NCI-H345 (cell line): ENCODE measurements at places on chromosomes 13 and 19.

DNA sequence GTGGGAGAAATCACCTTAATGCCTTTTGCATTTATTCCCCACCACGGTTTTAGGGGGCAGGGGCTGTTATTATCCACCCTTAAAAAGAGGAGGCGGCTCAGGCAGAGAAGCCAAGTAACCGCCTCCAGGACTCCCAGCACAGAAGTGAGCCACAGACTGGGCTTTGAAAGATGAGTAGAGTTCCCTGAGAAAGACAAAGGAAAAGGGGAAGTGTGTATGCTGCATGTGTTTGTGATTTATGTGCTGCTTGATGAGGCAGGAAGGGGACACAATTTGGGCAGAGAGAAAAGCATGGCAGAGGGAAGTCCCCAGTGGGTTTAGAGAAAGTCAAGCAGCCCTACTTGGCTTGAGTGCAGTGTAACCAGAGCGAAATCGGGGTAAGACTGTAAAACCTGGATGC lies 85.0 kb downstream of the DOCK9 start:
- no peak for DNase-seq

DNA sequence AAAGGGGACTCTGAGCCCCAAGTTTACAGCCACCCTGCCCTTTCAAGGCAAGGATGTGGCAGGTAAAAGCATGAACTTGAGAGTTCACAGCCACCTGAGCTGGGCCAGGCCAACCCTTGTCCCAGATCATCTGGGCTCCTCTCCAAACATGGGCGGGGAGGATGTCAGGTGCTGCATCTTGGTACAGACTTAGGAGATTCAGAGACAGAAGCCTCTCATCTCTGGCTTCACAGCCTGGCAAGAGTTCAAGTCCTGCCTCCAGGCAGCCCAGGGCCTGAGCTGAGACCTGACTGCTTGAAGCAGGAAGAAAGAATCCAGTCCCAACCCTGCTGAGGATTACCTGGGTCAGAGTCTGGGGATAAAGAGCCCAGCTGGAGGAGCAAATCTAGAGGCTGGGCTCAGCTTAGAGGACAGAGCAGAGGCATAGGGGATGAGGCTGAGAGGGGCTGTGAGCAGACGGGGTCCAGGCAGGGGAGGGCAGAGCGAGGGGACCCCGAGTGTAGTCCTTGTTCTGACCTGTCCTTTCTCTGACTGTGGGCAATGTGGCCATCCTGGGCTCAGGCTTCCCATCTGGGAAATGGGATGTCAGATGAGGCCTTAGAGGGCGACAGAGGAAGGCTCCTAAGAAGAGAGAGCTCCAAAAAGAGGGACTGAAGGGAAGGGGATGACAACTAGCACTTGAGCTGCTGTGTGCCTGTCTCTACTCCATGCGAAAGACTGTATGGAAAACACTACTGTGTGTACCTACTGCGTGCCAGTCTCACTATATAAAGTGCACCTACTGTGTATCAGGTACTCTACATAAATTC lies 6.6 kb upstream of the OR10H5 start:
- DNase-seq, result no peak

DNA sequence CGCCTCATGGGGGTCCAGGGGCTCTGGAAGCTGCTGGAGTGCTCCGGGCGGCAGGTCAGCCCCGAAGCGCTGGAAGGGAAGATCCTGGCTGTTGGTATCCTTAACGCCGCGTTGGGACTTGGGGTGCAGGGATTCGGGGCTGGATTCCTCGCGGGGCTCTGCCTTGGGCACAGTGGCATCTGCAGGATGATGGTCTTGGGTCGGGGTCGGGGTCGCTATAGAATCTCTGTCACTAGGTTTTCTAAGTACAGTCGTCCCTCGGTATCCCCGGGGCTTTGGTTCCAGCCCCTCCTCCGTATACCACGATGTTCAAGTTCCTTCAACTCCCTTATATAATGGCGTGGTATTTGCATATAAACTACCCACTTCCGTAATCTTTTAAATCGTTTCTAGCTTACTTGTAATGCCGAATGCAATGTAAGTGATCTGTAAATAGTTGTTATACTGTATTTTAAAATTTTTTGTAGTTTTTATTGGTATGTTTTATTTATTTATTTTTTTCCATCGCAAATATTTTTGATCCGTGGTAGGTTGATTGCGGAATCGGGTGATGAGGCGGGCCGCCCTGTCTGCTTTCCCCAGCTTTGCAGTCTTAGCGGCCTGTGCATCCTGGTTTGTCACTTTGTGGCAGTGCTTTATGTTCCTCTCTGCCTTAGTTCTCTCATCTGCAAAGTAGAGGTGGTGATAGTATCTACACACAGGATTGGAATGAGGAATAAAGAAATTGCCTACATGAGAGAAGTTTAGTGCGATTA lies 606 bp downstream of the ERCC5 start:
- DNase-seq, result peak; percentile 25

- DNase-seq, result no peak
Observed at GRCh38 chr13:86795858-86796257, 875.3 kb upstream of the SLITRK5 start.

GRCh38 chr13:74067818-74068217 lies 66.4 kb downstream of the KLF12 start:
- DNase-seq, result no peak

DNA sequence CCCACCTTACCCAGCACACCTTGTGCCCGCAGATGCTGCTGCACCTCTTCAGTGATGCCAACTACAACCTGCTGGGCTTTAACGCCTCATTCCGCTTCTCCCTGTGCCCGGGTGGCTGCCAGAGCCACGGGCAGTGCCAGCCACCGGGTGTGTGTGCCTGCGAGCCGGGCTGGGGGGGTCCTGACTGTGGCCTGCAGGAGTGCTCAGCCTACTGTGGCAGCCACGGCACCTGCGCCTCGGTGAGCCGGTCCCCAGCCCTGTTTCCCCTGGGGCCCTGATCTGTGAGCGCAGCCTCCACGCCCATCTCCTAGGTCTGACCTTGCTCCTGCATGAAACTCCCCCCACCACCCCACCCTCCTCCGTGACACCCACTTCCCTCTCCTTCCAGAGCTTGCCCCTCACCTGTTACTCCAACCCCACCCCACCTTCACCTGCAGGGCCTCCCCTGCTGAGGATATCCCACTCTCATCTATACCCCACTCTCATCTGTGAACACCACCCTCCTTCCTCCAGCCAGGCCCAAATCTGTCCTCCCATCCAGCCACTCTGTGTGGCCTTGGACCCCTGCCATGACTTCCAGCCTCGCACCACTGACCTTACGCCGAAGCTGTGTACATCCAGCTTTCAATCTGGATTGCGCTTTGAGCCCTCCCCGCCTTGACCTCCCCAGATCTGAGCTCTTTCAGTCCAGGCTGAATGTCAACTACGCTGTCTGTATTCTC lies 8.7 kb downstream of the MEGF8 start:
- no peak for DNase-seq

GRCh38 chr19:14941189-14941588 lies at the start of gene OR7C2:
TSS of gene OR7C2 (plus strand) at chr19:14941489. CDS start at chr19:14941489, 0 bp downstream.
- DNase-seq, result no peak

DNA sequence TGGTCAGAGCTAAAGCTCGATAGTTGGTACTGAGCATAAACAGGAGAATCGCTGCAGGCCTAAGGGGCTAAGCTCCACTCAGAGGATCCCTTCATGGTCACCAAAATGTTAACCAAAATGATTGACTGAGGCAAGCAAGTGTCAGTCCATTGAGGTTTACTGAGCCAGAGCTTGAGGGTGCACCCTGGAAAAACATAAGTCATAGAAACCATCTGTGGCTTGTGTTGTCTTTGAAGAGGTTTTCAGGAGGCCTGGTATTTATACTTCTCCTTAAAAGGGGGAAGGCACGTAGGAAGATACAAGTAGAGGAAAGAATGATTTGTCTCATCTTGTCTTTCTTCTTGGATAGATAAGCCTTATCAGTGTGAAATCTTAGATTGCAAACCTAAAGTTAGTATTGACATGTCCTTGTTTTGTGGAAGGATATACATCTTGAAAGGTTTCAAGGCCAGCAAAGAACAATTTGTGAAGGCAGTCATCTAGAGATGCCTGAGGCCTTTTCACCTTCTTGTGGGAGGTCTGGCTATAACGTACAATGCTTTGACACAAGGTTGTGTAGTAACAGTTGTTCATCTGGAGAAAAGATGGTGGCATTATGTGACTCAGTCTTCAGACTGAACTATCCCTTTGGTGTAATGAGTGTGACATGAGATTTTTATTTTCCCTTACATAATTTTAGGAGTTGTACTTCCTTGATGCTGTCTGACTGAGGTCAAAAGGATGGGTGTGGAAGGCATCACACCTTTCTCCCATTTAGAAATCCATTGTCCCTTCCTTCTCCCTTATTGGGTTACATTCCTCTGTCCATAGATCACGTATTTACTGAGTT lies 14.7 kb upstream of the CEACAM6 start:
- no peak for DNase-seq

DNA sequence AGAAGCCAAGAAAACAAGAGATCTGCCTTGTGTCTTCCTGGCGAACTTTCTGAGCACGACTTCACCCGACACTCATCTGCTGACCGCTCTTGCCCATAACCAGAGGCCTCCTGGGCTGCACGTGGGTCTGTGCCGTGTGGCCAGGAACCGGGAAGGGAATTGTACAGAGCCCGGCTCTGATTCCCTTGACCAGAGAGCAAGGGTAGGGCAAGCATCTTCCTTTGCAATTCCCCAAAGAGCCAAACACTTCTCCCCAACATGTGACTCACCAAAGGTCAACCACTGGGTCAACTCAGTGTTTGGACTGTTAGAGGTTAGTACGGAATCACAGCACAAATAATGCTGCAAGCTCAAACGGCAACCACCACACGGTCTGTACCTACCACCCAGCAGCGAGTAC lies 48.9 kb downstream of the KLF2 start:
- DNase-seq, result no peak

DNA sequence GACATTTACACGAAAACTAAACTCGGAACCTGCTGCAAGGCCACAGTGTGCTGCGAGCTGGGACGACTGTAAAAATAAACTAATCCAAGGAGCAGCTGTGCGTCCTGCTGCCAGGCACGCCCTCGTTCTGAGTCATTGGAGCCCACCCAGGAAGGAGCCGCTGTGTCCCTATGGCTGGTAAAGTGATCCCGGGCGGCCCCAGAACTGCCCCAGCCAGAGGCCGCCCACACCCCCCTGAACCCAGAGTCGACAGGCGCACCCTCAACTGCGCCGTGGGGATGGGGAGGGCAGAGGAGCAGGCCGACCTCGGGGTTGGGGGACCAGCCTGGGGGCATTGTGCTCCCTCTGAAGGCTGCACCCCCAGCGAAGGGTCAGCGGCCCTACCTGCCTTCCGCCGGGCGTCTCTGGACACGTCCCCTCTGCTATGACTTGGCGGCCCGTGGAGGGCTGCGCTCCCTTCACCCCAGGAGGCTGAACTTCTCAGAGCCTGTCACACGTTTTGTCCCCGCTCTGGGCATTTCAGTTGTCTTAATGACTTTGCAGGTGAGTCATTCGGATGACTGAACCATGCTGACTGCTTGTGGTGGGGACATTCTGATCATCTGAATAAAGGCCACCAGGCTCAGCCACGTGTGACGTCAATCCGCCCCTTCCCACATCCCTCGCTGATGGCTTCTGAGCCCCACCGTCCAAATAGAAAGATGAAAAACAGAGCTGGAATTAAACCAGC lies 42.7 kb downstream of the ADPRHL1 start:
- DNase-seq, result no peak

GRCh38 chr19:4504297-4504701 lies 14.0 kb downstream of the PLIN4 start:
- no peak for DNase-seq

- no peak for DNase-seq
Observed at GRCh38 chr13:28533441-28534166, 38.7 kb upstream of the FLT1 start.

DNA sequence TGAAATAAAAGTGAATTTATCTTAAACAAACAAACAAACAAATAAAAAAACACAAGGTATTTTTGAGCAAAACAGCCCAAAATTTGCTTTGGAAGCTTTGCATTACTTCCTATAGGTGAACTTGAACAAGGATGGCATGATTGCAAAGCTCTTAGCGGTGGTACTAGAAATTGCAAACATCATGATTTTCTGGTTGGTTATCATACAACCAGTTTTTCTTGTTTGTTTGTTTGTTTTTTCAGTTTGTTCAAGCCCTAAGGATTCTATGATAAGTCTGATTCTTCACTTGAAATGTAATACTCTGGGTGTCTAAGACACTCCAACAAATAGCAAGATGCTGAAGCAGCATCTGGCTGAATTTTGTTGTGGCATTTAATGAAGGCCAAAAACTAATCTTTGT lies 15.9 kb downstream of the DCLK1 start:
- DNase-seq, result no peak

GRCh38 chr19:40567040-40567749 lies 9.5 kb upstream of the SHKBP1 start:
- no peak for DNase-seq

DNA sequence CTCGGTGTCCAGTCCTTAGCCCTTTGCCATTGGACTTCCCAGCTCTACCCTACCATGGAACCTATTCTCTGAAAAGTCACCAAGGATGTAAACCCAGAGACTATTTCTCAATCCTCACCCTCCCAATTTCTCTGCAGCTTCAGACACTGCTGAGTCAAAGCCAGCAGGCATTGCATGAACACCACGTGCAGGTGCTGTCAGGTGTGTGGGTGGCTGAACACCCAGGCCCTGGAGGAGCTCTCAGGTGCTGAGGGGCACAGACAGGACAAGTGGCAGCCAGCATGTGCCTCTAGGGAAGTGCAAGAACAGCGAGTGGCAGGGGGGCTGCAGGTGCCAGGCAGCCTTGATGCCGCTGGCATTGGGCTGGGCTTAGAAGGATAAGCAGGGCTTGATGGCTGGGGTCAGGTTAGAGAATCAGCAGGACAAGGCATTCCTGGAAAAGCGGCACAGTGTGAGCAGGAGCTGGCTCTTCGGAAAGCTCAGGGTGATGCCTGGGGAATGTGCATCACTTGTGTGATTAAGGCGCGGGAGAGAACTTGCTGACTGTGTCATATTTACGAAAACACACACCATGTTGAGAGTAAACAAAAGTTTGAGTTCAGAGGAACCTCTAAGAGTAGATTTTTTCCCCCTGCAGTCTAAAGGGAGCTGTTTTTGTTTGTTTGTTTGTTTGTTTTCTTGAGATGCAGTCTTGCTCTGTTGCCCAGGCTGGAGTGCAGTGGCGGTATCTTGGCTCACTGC lies 83.8 kb downstream of the LNX2 start:
- DNase-seq, result peak; percentile 3

DNA sequence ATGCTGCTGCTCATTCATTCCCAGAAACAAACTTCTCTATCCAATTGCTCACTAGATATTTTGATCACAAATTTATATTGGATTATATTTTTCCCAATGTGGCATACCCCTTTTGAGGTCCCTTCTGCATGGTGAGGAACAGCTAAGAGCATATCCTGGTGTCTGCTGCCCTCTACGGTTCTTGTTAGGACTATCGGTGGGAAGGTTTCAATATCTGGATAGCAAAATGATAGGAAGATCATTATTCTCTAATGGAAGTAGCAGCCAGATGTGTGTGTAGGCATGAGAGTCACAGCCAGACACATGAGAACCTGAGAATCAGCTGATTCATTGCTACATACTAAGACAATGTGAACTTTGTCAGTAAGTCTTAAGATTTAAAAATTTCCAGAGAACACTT lies 1422.4 kb upstream of the MIR17HG start:
- no peak for DNase-seq

GRCh38 chr13:36453516-36453915 lies 21.2 kb downstream of the CCNA1 start:
- peak; percentile 8 for DNase-seq

GRCh38 chr19:46924874-46925547 lies 64.2 kb downstream of the ARHGAP35 start:
- DNase-seq, result no peak

GRCh38 chr13:25170554-25171111 lies 1.5 kb downstream of the AMER2 start:
- DNase-seq, result peak; percentile 56
